NCI-H1105 (cell line): ENCODE measurements at places on chromosomes 12 and 14.
A peak's percentile ranks its signal among the peaks of the same experiment; 100 is the strongest.

DNA sequence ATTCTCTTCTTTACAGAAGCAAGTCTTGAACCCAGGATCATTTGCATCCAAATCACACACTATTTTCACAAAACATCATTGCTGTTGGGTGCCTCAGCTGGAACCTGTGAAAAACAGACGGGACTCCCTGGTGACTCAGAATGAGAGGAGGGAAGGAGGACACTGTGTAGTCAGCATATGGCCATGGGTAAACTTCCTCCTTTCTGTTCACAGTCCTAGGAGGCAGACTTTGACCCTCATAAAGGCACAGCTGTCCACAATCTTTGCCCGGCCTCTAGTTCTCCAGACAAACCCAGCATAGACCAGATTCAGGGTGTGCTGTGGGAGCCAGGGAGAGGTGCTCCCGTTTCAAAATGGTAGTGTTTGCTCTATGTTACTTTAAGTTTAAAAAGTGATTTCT, 62.0 kb downstream of the DYRK2 start:
- DNase-seq = no peak

- DNase-seq = no peak
Measured at GRCh38 chr14:103593577-103593976, 30.8 kb downstream of the COA8 start.

DNA sequence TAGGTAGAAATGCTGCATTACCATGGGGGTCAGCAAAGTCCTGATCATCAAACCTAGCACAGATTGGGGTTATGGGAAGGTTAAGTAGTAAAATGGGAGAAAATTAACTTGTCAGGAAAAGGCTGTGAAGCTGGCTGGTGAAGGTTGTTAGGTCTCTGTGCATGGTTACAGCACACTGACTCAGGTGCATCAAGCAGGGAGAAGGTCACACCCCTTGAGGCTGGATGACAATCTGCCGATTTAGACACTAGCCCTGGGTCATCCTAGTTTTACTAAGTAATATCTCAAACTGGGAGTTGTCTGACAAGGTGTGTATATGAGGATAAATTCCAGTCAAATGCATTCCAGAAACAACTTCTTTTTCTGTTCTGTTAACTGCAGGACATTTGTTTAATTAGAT, 271.1 kb upstream of the LRIG3 start:
- DNase-seq = no peak

GRCh38 chr14:79605849-79606248, 605.5 kb downstream of the DIO2 start:
- DNase-seq = peak; percentile 96

DNA sequence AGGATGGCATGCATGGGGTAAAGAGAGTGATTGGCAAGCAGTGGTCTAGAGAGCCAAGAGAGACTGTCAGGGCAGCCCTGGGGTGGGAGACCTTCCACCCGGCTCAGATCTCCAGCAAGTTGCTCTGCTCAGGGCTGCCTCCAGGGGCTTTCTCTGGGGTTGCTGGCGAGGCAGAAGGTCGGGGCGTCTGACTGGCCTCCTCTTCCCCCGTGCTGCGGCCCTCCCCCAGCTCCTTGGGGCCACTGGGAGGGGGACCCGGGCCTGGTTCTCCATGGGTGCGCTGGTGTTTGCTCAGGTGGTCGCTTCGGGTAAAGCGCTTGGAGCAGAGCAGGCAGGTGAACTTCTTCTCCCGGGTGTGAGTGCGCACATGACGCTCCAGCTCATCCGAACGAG, 6.6 kb upstream of the AAAS start:
- DNase-seq = no peak

- no peak for DNase-seq
Measured at GRCh38 chr12:66456612-66457011, 154.3 kb downstream of the HELB start.

GRCh38 chr12:98464190-98464589, 51.2 kb upstream of the TMPO start:
- DNase-seq = no peak

DNA sequence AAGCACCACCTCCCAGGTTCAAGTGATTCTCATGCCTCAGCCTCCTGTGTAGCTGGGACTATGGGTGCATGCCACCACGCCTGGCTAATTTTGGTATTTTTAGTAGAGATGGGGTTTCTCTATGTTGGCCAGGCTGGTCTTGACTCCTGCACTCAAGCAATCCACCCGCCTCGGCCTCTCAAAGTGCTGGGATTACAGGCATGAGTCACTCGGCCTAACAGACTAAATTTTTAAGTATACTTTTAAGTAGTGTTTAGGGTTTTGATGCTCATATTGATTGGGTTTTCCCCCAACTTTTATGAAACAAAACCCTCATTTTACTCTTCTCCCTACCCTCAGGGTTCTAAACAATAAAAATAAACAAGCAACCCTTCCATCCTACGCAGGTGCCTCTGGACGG, 5.5 kb downstream of the MYO1A start:
- DNase-seq = no peak

GRCh38 chr14:100078216-100078803, 13.1 kb downstream of the EVL start:
- DNase-seq = no peak

GRCh38 chr12:52584156-52584682, 10.6 kb upstream of the KRT74 start:
- no peak for DNase-seq

GRCh38 chr12:4144676-4145075, 128.9 kb upstream of the CCND2 start:
- DNase-seq = no peak

DNA sequence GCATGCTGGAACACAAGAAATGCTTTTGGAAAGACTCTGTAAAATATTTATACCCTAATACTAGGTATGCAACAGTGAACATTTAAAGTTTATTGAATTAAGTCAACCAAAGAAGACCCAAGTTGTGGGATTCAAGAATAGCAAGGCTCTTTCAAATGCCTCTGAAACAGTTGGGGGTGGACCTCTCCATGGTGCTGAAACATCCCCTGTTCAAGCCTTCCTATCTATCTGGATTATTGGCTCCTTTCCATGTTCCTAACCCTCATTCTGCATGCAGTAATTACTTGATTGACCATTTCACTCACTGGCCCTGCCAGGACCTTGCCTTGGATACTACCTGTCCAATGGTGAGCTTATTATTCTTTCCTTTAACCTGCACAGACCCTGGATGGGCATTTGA, 349.7 kb downstream of the NRXN3 start:
- DNase-seq = no peak

- no peak for DNase-seq
Measured at GRCh38 chr12:67980391-67980790, 8.9 kb upstream of the IFNG-AS1 start.

GRCh38 chr14:37622231-37622923, 26.9 kb downstream of the TTC6 start:
- no peak for DNase-seq

DNA sequence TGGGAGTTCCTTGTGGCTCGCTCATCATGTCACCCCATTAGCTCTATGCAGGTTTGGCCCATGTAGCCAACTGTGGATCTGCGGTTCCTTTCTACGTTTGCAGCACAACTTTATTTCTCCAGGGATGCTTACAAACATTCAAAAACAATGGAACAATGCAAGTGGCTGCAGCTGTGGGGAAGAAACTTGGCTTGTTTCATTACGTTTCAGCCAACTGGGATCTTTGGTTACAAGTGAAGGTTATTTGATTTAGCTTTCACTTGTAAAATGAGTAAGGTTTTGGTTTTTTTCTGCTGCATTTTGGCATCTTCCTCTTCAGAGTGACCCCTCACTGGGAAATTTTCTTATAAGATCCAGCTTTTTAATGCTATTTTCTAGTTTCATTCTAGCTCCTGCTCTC, 105.9 kb downstream of the PLXNC1 start:
- no peak for DNase-seq

GRCh38 chr12:113468365-113469223, 3.1 kb downstream of the LHX5 start:
- DNase-seq = no peak

DNA sequence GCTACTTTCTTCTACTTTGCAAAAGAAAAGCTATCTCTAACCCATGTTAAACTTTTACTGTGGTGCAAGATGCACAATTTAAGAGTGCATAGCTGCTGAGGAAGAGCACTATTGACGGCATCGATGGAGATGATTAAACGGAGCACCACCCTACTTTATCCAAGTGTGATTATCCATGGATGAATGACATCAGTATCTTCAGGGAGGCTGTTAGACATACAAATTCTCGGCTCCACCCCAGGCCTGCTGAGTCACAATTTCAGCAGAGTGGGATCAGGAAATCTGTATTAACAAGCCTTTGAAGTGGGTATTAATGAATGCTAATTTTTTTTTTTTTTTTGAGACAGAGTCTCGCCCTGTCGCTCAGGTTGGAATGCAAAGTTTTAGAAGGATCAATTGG, 16.2 kb downstream of the SLC2A14 start:
- no peak for DNase-seq

GRCh38 chr12:926641-927040, 22.9 kb downstream of the RAD52 start:
- no peak for DNase-seq

DNA sequence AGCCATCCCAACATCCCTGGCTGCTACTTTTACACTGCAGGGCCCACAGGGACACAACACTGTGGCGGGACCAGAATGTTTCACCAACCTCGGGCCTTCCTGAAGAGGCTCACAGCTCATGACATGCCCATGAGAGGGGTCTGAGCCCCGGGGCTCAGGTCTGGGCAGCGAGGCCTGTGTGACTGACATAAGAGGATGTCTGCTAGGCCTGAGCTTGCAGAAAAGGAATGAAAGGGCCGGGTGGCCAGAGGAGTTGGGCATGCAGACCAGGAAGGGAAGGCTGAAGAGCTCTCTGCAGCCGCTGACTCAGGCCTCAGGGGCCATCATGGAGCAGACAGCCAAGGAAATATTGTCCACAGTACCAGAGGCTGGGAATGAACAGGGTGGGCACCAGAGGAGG, 18.3 kb upstream of the VSX2 start:
- no peak for DNase-seq

- DNase-seq = no peak
Measured at GRCh38 chr12:11758510-11759493, 109.3 kb downstream of the ETV6 start.

DNA sequence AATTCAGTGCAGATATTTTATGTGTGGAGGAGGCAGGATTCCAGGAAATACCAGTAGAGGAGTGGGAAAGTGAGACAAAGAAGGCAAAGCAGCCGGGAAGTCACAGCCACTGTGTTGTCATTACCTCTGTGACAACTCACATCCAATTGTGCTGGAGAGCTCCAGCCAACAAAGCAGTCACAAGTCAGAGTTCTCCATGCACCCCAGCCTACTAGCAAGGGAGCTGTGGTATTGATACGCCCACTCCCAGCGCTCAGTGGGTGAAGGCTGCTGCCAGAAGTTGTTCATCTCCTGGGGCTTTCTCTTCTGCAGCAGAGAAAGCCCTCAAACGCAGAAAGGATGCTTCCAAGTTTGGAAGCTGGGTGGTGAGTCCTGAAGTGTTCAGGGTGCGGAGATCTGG, 93.9 kb downstream of the DICER1 start:
- no peak for DNase-seq

GRCh38 chr12:75812271-75813018, 219.1 kb downstream of the PHLDA1 start:
- DNase-seq = peak; percentile 15

DNA sequence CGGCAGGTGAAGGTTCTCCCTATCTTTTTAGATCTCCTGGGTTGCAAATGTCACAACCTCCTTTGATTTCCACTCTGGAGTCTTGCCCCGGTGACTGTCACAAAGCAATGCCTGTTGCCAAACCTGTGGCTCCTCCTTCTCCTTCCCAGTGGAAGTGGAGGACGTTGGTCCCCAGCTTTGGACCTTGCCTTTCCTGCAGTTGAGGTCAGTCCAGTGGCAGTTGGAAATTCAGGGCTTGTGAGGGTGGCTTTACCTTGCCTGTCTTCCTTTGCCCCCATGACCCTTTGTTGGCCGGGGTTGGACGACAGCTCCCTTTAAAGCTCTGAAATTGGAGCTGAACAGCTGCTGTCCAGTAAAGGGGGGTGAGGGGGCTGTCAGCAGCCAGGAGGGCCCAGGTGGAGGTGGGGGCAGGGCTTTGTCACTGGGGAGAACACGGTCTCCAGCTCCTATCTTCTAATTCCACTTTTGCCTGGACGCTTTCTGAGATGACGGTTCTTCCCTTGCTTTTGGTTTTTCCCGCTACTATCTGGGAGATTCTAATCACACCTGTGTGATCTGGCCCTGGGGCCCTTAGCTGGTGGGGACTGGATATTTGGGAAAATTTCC, 4.1 kb downstream of the TEAD4 start:
- DNase-seq = no peak

DNA sequence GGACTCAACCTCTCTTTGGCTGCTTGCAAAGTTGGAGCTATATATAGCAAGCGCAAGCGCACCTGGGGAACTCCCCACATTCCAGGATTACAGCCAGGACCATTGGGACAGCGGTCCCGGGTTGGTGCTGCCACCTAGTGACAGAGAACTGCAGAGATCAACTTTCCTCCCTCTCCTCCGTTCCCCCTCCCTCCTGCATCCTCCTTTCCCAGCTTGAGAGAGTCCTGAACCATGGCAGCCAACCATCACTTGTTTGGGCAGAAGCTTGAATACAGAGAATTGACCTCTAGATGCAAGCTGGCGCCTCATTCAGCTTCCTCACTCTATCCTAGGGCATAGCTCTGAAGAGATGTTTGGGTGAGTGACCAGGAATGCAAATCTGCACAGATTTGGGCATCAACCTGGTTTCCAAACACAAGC, 17.4 kb upstream of the FLVCR2 start:
- peak; percentile 80 for DNase-seq

GRCh38 chr12:95790917-95791849, 619 bp upstream of the NTN4 start:
- no peak for DNase-seq

DNA sequence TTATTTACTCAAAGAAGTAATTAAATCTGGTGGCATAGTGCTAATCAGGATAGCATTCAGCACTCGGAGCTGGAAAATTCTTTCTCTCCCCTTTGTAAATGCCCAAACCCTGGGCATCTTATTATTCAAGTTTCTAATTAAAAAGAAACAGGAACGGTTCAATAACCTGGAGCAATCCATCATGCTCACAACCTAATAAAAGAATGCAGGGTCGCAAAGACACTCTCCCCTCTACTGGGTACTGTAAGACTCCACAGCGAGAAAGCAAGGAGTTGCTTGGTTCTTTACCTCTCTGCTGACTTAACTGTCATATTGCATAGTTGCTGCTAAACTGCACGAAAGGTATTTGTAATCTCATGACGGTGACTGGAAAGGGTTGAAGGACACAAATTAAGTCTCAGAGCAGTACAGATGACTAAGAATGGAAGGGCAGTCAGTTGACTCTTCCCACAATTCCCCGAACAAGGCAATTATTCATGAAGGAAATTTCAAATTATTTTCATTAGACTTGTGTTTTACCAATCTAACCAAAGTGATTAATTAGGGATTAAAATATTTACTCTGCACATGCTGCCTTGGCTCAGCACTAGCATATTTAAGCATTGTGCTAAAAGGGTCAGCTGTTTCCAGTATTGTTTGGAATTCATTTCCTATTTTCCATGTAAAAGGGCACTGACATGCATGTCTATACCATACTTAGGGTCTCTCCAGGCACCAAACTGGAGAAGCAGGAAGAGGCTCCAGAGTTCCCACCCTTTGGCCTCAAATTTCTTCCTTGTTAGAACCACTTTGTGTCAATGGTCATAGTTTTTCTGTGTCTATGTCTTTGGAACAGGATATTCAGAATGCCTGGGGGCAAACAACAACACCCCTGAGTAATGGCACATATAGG, 182.2 kb downstream of the EXOC5 start:
- no peak for DNase-seq

- no peak for DNase-seq
Measured at GRCh38 chr12:81081726-81082125, 3.8 kb downstream of the ACSS3 start.

- no peak for DNase-seq
Measured at GRCh38 chr12:50533971-50534370, 29.2 kb downstream of the DIP2B start.

- DNase-seq = no peak
Measured at GRCh38 chr14:50453869-50454268, 57.2 kb upstream of the CDKL1 start.
